Activated CD4-positive, alpha-beta T cell treated with anti-CD3 and anti-CD28 coated beads, Interleukin-2, amount 10 ng/mL, durations not matched to agents 24 days and 14 days (primary cell): ENCODE measurements at places on chromosomes 12 and 14. TPM values are rescaled to one million over a fixed set of nuclear protein-coding genes. Genes with fewer than 3 reads are reported as not detected.

DNA sequence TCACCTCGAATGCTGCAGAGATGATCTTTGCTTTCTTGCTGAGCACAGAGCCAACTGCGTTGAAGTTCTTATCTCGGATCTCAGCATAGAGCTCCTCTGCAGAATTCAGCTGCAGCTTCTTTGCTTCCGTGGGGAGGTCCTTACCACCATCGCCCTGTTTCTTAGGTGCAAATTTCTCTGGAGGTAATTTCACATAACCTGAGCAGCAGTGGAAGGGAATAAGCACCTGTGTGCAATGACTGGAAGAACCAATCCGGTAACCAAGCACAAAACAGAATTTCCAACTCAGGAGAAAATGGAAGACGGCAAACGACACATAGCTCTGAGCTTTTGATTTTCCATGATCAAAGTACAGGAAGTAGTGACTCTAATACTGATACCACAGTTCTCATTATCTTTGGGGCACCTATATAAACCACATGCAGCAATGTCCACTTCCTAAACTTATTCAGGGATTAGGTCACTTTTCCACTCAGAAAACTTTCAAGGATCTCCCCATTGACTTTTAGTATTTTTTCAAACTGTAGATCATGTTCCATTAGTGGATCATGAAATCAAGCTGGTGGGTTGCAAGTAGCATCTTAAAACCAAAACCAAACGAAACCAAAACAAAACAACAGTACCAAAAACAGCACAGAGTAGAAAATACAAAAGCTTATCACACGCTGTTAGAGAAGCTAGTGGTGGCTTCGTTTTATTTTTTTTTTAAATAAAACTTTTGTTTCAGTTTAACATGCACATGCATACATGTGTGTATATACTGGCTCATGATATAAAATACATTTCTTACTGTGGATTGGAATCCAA is 18.9 kb upstream of the DIABLO start:
- peak overlapping the region; percentile 79 for H3K4me3 ChIP-seq
- H3K27me3 ChIP-seq, result no peaks in the 10 kb centered on the region
- peaks cover 20% of the 10 kb centered on the region for H3K36me3 ChIP-seq
- DNase-seq, result peak; percentile 70

PCNX1 gene
- 45.5 and 56.0 TPM in 2 replicates for total RNA-seq

DNA sequence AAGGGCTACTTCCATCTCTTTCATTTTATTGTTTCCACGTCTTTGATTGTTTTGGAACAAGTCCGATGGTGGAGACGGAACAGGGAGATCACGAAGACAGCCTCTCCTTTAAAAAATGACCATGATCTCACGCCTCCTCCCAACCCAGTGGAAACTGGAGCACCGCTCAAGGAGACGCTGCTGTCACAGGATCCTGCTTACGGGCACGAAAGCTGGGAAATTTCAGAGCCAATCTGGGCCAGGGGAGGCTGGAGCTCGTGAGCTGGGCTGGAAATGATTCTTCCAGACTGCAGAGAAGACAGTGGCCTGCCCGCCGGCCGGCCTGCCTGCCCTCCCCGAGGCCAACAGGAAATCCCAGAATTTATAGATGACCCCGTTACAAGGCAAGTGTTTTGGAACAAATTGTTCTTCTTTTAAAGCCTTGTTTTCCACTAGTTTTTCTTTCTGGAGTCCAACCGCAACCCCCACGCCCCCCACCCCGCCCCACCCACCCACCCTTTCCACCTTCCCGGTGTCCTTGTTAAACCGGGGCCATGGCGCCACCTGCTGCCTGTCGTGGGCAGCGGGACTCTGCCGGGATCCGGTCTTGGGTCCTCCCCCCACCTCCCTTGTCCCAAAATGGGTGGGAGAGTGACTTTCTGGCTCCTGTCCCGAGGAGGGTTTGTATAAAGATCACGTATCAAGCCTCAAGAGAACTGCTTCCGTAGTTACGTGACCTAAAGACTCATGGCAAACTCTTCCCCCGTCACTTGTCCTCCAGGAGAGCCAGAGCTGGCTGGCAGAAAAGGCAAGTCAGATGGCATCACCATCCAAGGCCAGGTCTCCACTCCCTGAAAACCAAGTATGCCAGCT is 40.3 kb downstream of the MAP1LC3B2 start:
- H3K27ac ChIP-seq, result no peak overlapping the region
- peaks cover 26% of the 10 kb centered on the region for H3K4me1 ChIP-seq
- H3K27me3 ChIP-seq, result no peaks in the 10 kb centered on the region
- H3K4me3 ChIP-seq, result no peak overlapping the region

DNA sequence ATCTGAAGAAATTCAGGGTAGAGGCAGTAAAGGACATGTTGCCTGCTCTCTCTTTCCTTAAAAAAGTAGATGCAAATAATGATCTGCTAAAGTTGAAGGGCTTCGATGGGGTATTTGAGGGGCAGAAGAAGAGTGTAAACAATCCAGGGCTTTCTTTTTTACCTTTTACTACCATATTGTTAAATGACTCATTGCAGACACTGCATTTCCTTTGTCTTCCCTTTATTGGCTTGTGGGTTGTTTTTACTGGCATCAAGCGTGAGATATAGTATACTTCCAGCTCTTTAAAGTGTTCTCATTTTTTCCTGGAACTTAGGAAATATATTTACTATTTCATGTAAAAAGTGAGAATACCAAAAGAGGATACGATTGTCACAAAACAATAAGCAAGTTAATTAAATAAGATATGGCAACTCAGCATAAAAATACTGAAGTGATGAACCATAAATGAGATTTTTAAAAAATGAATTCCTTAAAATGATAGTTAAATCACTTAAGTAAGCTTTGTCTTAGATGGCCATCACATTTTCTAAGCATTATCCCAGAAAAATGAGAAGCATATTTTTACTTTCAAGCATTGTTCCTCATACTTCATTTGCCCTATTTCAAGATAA is 72.3 kb upstream of the KRAS start:
- H3K4me1 ChIP-seq, result peaks cover 49% of the 10 kb centered on the region
- H3K36me3 ChIP-seq, result no peaks in the 10 kb centered on the region
- peak; percentile 60 for DNase-seq
- peaks cover under 1% of the 10 kb centered on the region for H3K27me3 ChIP-seq
- peak overlapping the region; percentile 72 for H3K4me3 ChIP-seq

- H3K27ac ChIP-seq, result no peak overlapping the region
- H3K4me3 ChIP-seq, result no peak overlapping the region
- no peaks in the 10 kb centered on the region for H3K27me3 ChIP-seq
- peaks cover 17% of the 10 kb centered on the region for H3K36me3 ChIP-seq
- H3K4me1 ChIP-seq, result no peaks in the 10 kb centered on the region
Observed at GRCh38 chr14:58227096-58227819, 17.4 kb upstream of the PSMA3 start.

DNA sequence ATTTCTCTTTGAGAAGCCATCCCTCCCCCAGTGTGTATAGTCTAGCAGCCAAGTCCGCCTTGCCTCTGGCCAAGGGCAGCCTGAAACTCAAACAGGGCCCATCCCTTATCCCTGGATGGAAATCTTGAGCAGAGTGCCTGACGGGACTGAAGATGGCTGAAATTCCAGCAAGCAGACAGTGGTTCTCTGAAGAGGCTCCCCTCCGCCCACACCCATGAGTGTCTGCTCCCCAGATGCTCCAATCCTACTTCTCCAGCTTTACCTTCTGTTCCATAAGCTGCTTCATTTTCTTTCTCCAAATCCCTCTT is 396.2 kb downstream of the NUAK1 start:
- no peaks in the 10 kb centered on the region for H3K36me3 ChIP-seq
- no peak overlapping the region for H3K27ac ChIP-seq
- peaks cover 2% of the 10 kb centered on the region for H3K27me3 ChIP-seq
- no peak for DNase-seq

DNA sequence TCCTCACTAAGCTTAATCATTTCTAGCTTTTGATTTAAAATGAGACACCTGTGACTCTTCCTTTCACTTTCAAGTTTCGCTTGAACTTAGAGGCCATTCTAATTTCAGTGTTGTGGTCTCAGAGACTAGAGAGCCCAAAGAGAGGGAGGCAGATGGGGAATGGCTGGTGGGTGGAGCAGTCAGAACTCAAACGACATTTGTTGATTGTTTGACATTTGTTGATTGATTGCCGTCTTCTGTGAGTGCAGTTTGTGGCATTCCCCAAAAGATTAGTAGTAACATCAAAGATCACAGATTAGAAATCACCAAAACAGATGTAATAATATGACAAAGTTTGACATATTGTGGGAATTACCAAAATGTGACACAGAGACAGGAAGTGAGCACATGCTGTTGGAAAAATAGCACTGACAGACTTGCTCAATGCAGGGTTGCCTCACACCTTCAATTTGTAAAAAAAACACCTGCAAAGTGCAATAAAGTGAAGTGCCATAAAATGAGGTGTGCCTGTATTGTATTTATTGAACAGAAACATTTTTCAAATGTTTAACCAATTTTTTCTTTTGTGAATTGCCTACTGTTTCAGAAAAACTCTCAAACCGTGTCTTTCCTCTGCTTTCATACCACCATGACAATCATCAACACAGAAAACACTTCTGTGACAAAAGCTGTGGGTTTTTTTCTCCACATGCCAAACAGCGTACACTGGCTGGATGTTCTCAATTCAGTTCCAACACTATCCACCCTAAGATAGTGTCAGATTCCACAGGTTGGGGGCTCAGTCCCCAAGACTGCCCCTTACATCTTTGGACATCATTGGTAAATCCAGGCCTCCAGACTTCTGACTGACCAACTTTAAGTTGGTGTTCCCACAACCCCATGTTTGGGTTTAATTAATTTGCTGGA is 376.3 kb upstream of the RGS6 start:
- H3K36me3 ChIP-seq, result peaks cover 11% of the 10 kb centered on the region
- peak overlapping the region; percentile 92 for H3K27ac ChIP-seq
- peaks cover 61% of the 10 kb centered on the region for H3K4me1 ChIP-seq
- peak; percentile 91 for DNase-seq
- peak overlapping the region; percentile 59 for H3K4me3 ChIP-seq
- no peaks in the 10 kb centered on the region for H3K27me3 ChIP-seq

DNA sequence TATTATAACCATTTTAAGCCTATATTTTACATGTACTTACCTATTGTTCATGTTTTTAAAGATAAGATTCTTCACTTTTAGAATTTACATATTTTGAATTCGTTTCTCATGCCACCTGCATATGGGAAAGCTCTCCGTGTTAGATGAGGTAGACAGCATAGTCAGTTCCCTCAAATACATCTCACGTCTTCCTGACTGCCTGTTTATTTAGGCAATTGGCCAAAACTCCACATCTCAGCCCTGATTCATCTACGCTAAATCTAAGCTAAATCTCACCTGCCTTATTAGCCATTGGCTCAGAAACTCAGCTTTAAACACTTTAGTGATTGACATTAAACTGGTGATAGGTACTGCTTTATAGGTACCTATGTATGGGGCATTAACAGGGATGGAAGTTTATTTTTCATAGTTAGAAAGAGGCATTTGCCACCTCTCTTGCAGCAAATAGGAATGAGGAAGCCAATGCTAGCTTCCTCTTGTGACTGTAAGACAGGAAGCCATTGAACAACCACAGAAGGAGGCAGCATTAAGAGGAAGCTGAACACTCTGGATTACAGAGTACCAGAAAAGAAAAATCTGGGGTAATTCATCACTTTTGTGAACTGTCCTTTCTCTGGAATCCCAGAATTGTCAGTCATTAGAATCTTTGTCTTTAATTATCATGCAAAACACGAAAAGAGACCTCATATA is 111.9 kb downstream of the LRFN5 start:
- peaks cover 3% of the 10 kb centered on the region for H3K4me1 ChIP-seq
- no peak for DNase-seq

- H3K4me3 ChIP-seq, result no peak overlapping the region
- no peak overlapping the region for H3K27ac ChIP-seq
- H3K4me1 ChIP-seq, result peaks cover 9% of the 10 kb centered on the region
- DNase-seq, result no peak
- peaks cover 2% of the 10 kb centered on the region for H3K36me3 ChIP-seq
- H3K27me3 ChIP-seq, result peaks cover 54% of the 10 kb centered on the region
Observed at GRCh38 chr14:36666416-36667206, 5.0 kb downstream of the PAX9 start.

GRCh38 chr14:31935391-31935790 is 141.7 kb upstream of the ARHGAP5 start:
- H3K27me3 ChIP-seq, result no peaks in the 10 kb centered on the region
- DNase-seq, result no peak
- H3K36me3 ChIP-seq, result no peaks in the 10 kb centered on the region
- H3K4me1 ChIP-seq, result peaks cover 11% of the 10 kb centered on the region
- H3K27ac ChIP-seq, result no peak overlapping the region

DNA sequence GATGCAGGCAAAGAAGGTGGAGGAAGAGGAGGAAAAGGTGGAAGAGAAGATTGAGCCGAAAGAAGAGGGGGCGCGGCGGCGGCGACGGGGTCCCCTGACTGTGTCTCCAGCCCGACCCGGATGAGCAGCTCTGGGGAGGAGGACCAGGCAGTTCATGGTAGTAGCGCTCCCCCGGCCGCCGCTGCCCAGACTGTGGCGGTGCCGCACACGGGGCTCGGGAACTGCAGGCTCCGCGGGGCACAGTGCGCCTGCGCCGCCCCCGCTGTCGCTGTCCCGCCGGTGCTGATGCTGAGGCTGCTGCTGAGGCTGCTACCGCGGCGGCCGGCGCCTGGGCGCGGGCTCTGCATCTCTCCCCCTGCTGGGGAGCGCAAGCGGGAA is at the start of gene KCNH5:
Gene KCNH5, minus strand, starts transcription at position 225 of the 378 bp plus-strand sequence. CDS start 272 bp downstream, outside the sequence.
- H3K27ac ChIP-seq, result no peak within 1 kb of the TSS
- no peak within 1 kb of the TSS for H3K4me3 ChIP-seq
- no peaks in the 10 kb centered on the region for H3K4me1 ChIP-seq
- peaks cover 42% of the 10 kb centered on the region for H3K27me3 ChIP-seq
- peak; percentile 58 for DNase-seq
- no peaks in the 10 kb centered on the region for H3K36me3 ChIP-seq

GRCh38 chr14:69323266-69323998 is 63.5 kb downstream of the GALNT16 start:
- H3K27ac ChIP-seq, result no peak overlapping the region
- DNase-seq, result no peak
- no peaks in the 10 kb centered on the region for H3K4me1 ChIP-seq
- H3K27me3 ChIP-seq, result no peaks in the 10 kb centered on the region

DNA sequence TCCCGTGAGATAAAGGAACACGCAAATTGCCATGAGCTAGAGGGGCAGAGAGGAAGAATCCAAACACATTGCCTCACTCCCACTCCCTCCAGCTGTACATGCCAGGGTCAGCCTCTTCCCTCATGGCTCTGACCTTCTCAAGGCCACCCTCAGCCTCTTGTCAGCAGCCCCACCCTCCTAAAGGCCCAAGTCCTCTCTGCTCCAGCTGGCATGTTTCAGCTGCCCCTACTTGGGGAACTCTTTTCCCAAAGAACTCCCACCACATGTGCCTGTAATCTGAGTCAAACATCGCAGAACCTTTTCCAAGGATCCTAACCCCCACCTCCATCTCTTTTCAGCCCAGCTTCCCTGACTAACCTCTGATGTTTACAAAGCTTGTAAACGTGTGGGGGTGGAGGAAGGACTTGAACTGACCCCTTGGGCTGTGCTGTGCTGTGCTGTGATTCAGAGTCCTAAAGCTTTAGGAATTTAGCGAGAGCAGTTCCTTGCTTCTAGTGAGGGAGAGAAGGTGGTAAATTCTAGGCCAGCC is 7.3 kb upstream of the CACNB3 start:
- peaks cover 2% of the 10 kb centered on the region for H3K36me3 ChIP-seq
- H3K4me1 ChIP-seq, result peaks cover 19% of the 10 kb centered on the region
- peaks cover 5% of the 10 kb centered on the region for H3K27me3 ChIP-seq
- H3K4me3 ChIP-seq, result no peak overlapping the region
- H3K27ac ChIP-seq, result no peak overlapping the region
- DNase-seq, result peak; percentile 53
